ENCODE measurements at places on chromosomes 1 and 21.
A peak's percentile ranks its signal among the peaks of the same experiment; 100 is the strongest.

DNA sequence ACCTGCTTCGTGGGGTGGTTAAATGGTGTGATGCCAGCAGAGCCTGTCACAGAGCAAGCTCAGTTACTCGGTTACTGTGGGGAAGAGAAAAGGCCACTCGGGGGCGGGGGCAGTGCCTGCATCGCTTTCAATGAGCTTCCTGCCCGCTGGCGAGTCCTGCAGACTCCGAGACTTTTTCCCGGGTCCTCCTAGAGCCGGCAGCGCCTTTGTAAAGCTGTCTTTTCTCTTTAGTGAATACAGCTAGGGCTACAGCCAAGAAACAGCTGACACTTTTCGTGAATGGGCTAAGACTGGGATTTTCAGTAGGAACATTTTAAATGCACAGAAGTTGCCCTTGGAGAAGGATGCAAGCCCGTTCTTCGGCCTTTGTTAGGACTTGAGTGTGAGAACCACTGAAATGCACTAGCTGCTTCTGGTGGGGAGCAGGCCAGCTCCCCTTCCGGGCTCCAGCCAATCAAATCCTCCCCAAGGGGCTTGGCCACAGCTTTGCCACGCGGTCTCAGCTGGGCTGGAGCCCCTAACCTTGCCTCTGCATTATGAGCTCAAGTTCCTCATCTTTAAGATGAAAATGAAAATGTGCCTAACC lies 23.4 kb upstream of the EFHD2 start:
- peak; percentile 58 for DNase-seq

- no peak for DNase-seq
These were observed 107.7 kb upstream of the SLC5A9 start for GRCh38 chr1:48114596-48115382.

- no peak for DNase-seq
These were observed 63.3 kb upstream of the ZC3H11B start for GRCh38 chr1:219676012-219676765.

GRCh38 chr1:94236630-94237290 lies 624 bp downstream of the ARHGAP29 start:
- DNase-seq, result no peak

GRCh38 chr1:204072931-204073836 lies at the start of gene SOX13:
Gene SOX13, plus strand, starts transcription at chr1:204073115. Its CDS starts 39,801 bp downstream, at chr1:204112916.
- peak; percentile 90 for DNase-seq

DNA sequence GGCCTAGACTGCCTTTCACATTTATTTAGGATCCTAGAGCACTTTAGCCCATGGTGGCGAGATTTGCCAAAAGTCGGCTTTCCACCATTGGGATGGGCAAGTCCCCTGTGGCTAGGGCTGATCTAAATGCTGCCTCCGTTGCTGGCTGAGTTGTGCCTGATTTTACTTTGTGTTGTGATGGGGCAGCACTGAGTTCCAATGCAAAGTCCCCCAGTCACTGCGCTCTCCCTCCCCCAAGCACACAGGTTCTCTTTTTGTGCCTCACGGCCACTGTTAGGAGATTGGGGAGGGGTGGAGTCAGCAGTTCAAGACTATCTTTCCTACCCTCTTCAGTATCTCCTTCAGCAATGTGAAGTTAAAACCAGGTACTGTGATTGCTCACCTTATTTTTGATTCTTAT lies 66.7 kb upstream of the COX20 start:
- DNase-seq, result no peak

DNA sequence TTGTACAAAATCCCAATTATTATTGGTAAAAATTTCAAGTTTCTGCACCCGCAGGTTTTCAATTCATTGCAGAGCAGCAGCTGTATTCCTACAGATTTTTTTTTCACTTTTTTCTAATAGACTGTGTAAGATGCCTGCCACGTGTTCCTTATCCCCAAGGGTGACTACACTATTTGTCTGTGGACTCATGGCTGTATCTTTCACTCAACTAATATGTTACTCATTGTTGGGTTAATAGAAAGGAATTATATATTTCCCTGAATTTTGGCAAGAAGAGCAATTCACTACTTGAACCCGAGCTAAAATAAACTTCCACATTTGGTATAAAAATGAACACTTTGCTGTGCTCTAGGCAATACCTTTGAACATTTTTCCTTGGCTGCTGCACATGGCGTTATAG lies 158.7 kb downstream of the NCAM2 start:
- no peak for DNase-seq

- DNase-seq, result no peak
These were observed 41.7 kb downstream of the SEC16B start for GRCh38 chr1:177928194-177928593.

DNA sequence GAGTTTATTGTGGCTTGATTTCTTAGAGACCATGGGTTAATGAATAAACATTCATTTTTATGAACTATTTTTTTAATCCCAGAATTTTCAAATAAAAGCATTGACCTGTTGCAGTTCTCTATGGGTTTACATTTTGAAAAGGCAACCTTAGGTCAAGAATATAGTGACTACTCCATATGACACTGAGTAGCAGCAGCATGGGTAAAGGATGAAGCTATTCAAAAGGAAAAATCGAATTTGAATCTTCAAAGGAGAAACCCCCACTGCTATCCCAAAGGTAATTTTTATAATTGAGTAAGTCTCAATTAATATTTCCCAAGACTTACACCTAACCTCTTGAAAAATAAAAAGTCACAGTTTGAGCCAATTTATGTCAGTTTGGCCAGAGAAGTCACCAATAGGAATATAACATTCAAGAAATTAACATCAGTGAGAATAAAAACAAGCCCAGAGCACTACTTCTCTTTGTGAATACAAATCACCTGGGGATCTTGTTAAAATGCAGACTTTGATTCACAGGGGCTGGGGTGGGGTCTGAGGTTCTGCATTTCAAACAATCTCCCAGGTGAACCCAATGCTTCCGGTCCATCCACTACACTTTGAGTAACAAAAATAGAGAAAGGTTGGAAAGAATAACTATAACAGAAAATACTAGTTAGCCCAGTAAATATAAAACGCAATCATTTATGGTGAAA lies 39.8 kb downstream of the USP1 start:
- no peak for DNase-seq

GRCh38 chr1:240096974-240097373 lies 5.3 kb downstream of the FMN2 start:
- no peak for DNase-seq

DNA sequence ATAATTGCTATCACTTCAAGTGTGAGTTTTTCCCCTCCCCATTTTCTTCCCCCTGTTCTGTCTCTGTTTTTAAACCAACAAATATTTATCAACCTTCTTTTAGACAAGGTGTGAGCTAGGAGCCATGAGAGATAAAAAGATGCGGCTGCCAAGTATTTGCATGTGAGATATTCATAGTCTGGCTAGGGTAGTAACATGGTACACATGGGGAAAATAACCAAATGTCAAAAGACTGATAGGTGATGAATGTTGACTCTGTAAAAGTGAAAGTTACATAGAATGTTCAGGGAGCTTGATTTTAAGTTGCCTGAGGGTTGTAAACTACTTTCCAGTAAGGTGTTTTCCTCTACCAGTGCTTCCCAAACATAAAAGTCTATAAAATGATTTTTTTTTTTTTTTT lies 25.4 kb upstream of the SRP9 start:
- DNase-seq, result no peak

DNA sequence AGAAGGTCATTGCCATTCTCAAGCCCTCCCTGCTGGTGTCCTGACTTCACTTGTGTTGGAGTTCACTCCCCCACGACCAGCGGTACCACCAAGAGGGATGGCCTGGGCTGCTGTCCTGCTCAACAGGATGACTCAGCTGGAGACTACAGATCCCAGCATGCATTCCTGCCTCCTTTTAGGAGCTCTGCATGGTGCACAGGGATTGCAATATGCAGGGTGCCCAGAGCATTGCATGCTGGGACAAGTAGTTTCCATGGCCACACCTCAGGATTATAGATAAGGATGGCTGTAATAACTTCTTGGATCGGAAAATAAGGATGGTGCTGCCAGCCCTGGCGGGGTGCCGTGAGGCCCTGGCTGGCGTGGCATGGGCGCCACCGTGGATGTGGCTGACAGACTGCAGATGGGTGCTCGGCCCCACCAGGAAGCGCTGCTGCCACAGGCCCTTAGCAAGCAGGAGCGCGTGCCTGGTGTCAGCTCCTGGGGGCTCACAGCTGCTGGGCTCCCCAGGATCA lies 150.0 kb downstream of the CASZ1 start:
- no peak for DNase-seq

- no peak for DNase-seq
These were observed 75.8 kb upstream of the TSPAN2 start for GRCh38 chr1:115164940-115165705.

GRCh38 chr1:240508950-240509349 lies 103.0 kb downstream of the GREM2 start:
- no peak for DNase-seq

DNA sequence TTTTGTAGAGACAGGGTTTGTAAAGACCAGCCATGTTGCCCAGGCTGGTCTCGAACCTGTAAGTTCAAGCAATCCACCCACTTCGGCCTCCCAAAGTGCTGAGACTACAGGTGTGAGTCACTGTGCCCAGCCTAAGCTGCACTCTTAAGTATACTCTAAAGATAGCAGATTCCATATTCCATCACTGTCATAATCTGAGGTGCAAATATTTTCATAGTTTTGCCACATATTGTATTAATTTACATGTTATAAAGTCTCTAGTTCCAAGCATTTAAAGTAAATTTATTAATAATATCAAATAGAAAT lies 121.3 kb downstream of the HFM1 start:
- DNase-seq, result no peak

Data from hippocampal formation (tissue), 2 donors.